AG08395 (cell line): ENCODE measurements at places on chromosomes 6 and 20.

- DNase-seq: no peak
These were observed 29.0 kb downstream of the FAM50B start for GRCh38 chr6:3878048-3878666.

- DNase-seq: no peak
These were observed 121.5 kb downstream of the NCOA3 start for GRCh38 chr20:47623206-47623605.

- DNase-seq: no peak
These were observed 18.6 kb upstream of the TREM2 start for GRCh38 chr6:41181566-41181965.

GRCh38 chr20:40811660-40812414 is 122.8 kb upstream of the MAFB start:
- no peak for DNase-seq

- no peak for DNase-seq
These were observed 98.4 kb downstream of the FOXC1 start for GRCh38 chr6:1708122-1708521.

GRCh38 chr6:166579237-166579850 is 7.1 kb downstream of the RAMACL start:
- no peak for DNase-seq
